ENCODE measurements at places on chromosomes 12 and 14. TPM values are rescaled to one million over a fixed set of nuclear protein-coding genes. Genes with fewer than 3 reads are reported as not detected.

The PPFIA2 gene
- total RNA-seq, result not detected

DNA sequence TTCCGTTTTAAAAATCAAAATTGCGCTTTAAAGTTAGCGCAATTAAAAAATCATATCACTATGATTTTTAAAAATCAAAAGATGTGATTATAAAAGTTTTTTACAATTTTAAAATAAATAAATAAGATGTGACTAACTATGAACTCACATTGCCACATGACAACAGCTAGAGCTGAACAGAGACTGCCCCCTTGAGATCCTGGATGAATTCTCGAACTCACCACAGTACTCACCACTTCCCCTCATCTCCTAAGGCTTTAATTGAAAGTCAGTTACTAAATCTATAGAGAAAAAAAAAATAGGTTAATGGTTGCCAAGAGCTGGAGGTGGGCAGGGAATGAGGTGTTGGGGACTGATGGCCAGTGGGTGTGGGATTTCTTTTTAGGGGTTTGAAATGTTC, 384.2 kb downstream of the ZFP36L1 start:
- no peaks in the 10 kb centered on the region for H3K27me3 ChIP-seq
- no peaks in the 10 kb centered on the region for H3K36me3 ChIP-seq
- no peak for DNase-seq
- H3K4me1 ChIP-seq, result peaks cover 27% of the 10 kb centered on the region
- H3K4me3 ChIP-seq, result no peak overlapping the region

DNA sequence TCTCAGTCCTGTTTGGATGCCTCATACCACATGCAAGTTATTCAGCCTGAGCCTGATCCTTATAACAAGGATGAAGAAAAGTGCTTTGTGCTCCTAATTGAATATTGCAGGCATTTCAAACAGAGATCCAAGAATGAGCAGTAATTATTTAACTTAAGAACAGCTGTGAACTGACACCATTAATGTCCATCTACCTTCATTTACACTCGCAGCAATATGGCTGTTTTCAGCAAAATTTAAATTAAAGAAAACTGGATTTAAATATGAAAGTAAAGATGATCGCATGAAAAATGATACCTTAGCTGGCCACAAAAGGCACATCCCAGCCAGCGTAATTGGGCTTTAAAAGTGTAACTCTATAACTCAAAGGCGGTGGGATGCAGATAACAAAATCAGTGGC, 466.3 kb downstream of the GALC start:
- H3K27ac ChIP-seq, result no peak overlapping the region
- no peak for DNase-seq
- H3K4me3 ChIP-seq, result no peak overlapping the region

The KLRD1 gene
- total RNA-seq, result 19.8 TPM

DNA sequence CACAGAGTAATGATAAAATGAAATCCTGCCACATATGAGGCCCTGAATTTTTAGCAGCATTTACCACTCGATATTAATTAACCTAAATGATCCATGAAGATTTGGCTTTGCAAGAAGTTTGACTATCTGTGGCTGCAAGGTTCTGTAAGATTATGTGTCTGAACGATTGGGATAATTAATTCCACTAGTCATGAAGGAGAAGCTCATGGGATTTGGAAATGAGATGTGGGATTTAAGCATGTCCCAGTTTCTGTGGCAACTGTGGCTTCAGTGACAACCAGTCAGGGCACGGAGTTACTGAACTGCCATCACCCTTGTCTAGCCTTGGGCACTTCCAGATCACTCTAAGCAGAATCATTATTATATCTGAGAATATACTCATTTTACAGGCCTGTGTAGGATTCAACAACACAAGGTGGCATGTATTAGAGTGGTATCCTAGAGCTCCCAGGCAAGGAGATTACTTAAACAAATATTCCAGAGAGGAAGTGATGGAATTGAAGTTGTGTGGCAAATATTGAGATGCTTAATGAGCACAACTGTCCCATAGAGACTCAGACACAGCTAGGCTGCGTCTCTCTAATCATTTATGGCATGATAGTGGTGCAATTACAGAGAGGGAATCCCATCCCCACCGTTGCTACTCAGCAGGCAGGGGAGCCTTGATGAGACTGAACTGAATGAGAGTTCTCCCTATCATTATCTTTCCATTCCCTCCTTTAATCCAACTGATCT, 205.0 kb upstream of the KRR1 start:
- H3K4me1 ChIP-seq, result peaks cover under 1% of the 10 kb centered on the region
- no peak for DNase-seq
- H3K27me3 ChIP-seq, result no peaks in the 10 kb centered on the region
- H3K27ac ChIP-seq, result no peak overlapping the region
- H3K36me3 ChIP-seq, result peaks cover 2% of the 10 kb centered on the region

DNA sequence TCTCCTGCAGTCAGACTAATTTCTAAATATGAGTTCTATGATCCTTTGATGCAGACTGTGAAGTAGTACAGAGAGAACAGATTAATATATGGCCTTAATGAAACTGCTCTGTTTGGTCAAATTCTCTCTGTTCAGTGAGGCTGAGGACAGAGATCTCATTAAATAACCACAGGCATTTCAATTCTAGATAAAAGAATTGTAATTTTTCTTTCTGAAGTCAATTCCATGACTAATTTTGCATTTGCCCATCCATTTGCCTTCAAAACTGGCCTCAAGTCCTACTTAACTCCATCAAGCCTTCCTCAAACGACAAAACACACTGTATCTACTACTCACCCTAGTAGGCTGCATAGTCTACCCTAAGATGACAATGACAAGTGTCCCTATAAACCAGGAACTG, 67.1 kb downstream of the DUSP16 start:
- no peak for DNase-seq
- H3K36me3 ChIP-seq, result peaks cover 9% of the 10 kb centered on the region
- H3K4me3 ChIP-seq, result no peak overlapping the region

DNA sequence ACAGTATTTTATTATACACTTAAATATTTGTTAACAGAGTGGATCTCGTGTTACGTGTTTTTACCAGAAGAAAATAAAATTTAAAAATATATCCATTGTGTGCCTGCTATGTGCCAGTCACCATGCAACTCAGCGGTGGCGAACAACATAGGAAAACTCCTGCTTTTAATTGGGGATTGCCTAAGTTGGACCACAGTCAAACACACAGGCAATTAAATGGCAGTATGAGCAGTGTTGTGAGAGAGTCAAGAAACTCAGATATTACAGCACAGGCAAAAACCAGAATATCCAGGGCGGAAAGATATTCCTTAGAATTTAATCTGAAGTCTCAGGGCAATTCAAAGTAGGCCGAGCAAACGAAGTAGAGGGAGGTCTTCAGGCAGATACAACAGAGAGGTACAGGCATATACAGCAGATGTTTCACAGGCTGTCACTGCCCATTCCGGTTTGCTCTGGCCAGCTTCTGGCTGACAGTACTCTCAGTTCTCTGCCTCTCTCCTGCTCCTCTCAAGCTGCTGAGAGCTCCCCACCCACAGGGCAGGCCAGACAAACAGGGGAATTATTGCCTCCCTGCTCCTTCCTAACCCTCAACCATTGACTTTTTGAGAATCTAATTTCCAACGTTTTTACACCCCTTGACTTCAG, 540.2 kb upstream of the TMEM132C start:
- DNase-seq, result no peak
- no peak overlapping the region for H3K27ac ChIP-seq
- no peaks in the 10 kb centered on the region for H3K4me1 ChIP-seq
- H3K27me3 ChIP-seq, result no peaks in the 10 kb centered on the region
- H3K4me3 ChIP-seq, result no peak overlapping the region
- H3K36me3 ChIP-seq, result no peaks in the 10 kb centered on the region

The AQP2 gene
- not detected for total RNA-seq
